ENCODE measurements at places on chromosomes 7 and 10. TPM values are rescaled to one million over a fixed set of nuclear protein-coding genes. Genes with fewer than 3 reads are reported as not detected.
A peak's percentile ranks its signal among the peaks of the same experiment; 100 is the strongest.

GRCh38 chr10:1374511-1375345 is 318.5 kb downstream of the WDR37 start:
- DNase-seq: no peak

GRCh38 chr10:59968705-59969104 is 62.3 kb upstream of the CCDC6 start:
- DNase-seq: no peak

- DNase-seq: no peak
Observed at GRCh38 chr7:81244224-81244623, 325.4 kb upstream of the SEMA3C start.

The ZNF680 gene
- total RNA-seq: 22.3 TPM

GRCh38 chr10:118045837-118046394 is 825 bp downstream of the RAB11FIP2 start:
- peak; percentile 57 for DNase-seq

DNA sequence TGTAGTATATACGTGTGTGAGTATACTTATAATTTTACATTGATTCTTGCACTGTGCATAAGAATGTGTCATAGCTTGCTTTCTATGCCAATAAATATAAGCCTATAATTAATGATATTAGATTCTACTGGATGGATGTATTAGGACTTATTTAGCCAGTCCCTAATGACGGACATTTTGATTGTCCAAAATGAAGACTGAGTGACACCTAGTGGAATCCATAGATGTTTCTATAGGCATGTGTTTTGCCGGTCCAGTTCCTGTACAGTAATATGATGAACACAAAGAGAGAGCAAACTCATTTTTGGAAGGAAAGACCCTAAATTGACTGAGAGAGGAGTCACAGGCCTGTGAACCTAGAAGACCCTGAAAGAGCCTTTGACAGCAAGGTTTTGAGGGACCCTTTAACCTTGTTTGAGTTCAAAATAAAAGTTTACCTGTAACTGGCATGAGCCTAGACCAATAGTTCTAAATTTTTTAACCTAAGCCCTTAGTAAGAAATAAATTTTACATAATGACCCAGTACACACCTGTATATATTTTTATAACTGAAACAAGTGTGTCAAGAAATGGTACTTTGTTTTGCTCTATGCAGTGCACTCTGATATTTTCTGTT is 42.4 kb upstream of the AGBL3 start:
- no peak for DNase-seq

The AMPH gene
- total RNA-seq: 1.5 TPM

DNA sequence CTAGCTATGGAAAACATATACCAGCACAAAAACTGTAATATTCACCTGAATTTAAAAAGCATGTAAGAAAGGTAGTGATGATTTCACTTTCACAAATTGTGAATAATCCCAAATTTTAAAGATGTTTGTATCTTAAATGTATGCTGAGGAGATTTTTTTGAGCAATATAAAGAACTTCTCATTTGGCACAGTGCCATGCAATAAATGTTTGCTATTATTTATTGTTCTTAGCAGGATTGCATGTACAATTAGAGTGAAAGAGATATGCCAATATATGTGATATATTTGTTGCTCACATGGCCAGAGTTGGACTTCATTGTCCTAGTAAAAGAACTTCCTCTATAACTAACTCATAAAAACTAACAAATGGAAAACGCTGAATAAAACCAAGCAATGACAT is 895.1 kb upstream of the KCND2 start:
- DNase-seq: no peak

The C7orf25 gene
- 5.9 TPM for total RNA-seq

- DNase-seq: no peak
Observed at GRCh38 chr10:26780793-26781601, 79.8 kb downstream of the ABI1 start.

The PLA2G12B gene
- not detected for total RNA-seq

The HTRA1 gene
- total RNA-seq: 432 TPM

The HOXA5 gene
- 0.40 TPM for total RNA-seq

- DNase-seq: no peak
Observed at GRCh38 chr10:84179059-84179710, 5.6 kb downstream of the GPR15LG start.

The TUBB8 gene
- not detected for total RNA-seq

DNA sequence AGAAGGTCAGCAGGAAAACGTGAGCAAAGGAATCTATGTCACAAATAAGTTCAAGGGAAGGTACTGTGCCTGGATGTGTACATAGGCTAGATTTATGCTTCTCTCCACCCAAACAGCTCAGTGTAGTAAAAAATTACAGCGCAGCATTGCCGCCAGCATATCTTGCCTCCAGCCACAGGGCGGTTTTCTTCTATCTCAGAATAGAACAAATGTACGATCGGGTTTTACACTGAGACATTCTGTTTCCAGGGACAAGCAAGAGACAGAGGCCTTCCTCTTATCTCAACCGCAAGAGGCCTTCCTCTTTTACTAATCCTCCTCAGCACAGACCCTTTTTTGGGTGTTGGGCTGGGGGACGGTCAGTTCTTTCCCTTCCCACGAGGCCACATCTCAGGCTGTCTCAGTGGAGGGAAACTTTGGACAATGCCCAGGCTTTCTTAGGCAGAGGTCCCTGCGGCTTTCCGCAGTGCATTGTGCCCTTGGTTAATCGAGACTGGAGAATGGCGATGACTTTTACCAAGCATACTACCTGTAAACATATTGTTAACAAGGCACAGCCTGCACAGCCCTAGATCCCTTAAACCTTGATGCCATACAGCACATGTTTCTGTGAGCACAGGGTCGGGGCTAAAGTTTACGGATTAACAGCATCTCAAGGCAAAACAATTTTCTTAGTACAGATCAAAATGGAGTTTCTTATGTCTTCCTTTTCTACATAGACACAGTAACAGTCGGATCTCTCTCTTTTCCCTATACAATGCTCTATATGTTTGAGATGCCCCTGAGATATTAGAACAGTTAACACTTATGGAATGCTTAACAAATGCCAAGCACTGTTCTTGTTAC is 11.6 kb upstream of the ABHD11 start:
- DNase-seq: no peak

DNA sequence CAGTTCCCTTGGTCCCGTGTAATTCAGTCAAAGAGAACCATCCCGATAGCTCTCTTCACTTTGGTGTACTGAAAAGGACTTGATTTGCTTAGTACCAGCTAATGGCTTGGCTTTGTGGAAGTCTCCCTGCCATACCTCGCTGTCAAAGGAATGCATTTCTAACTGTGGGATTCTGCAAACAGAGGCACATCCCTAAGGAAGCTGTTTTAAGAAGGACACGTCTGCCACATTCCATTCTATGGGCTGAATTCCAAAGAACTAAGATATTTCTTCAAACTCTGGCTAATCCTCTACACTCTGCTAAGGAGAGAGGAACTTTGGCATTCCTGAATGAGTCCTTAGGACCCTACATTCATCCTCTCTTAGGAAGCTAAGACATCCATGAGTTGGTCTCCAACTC is 327.9 kb downstream of the SFMBT2 start:
- no peak for DNase-seq

The NMT2 gene
- total RNA-seq: 30.3 TPM

DNA sequence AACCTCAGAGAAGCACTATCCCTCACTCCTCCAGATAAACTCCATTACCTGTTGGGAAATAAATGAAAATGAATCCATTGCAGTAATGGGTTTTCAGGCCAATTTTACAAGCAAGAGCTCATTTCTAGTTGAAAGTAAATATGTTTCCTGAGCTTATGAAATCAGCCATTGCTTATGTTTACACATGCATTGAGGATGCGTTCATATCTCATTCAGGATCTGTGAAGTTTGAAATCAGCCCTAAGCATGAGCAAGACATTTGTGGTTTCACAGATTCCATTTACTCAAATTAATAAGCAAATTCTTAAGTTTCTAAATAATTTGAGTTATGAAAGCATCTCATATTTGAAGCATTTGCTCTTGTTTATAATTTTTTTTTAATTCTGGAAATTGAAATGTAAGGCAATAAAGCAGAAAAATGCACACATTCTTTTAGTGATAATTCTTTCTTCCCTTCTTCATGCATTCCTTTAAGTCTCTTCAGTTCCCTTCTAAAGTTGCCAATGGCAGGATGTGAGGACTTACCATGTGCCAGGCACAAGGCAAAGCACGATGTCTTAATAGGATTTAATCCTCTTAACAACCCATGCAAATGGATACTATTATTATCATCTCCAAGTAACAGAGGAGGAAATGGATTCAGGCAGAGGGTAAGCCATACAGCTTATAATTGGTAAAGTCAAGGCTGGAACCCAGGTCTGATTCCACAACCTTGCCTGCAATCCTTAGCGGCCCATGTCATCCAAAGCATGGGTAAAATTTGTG is 35.0 kb upstream of the CTTNBP2 start:
- DNase-seq: no peak

The PRF1 gene
- total RNA-seq: 1.3 TPM

DNA sequence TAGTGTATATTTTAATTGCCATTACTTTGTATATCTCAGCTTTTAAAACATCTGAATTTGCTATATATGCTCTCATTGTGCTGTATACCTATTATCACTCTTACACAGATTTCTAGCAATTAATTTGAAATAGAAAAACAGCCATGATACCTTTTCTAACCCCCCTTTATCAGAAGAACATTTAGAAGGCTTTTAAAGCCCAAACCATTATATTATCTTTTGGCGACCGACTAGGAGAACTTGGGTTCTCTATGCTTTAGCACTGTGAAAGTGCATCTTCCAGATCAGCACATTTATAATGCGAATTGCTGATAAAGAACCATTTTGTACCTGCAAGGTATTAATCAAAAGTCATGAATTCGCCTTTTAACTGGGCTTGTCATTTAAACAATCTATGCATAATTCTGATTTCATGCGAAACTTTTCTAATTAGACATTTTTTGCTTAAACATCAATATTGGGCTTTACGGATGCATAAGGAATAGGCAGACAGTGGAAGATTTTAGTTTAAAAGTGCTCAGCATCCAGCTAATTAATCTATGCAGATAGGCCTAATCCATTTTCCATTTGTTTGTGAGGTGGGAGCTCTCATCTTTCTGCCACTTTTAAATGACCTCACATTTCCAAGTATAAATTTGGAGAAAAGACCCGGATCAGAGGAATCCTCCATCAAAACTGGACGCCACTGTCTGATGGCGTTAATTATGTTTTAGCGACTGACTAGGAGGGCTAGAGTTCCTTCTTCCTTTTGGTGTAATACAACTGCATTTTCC is 1.2 kb upstream of the MLLT10 start:
- DNase-seq: no peak

The MYL7 gene
- 1.5 TPM for total RNA-seq

The METTL27 gene
- 5.6 TPM for total RNA-seq

The FANK1 gene
- total RNA-seq: 27.0 TPM

DNA sequence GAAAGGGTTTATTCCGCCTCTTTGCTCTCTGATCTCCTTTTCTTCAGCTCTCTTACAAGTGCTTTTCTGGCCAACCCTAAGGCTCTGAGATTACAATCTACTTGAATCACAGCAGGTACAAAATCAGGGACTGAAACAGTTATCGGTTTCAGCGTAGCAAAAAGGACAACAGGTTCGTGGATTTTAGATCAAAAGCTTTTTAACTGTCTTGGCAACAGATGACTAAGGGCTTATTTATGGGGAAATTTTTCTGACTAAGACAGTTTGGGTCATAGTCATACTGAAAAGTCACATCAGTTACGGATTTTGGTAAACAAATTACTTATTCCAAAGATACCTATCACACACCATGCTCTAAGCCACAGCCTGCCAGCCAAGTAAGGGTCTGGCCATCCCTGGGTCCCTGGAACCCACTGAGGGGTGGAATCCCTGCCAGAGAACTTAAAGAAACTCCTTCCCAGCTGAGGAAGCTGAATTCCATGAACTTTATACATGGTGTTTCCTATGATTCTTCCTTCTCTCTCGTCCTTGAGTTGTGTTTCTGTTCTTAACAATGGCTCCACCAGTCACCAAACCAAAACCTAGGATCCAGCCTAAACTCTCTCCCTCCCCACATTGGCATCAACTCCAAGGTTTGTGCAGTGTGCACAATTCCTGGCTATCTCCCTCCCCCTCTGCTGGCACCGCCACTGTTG is 169.3 kb downstream of the FAM107B start:
- no peak for DNase-seq

The IDI2 gene
- not detected for total RNA-seq

GRCh38 chr10:28294809-28295208 is 8.1 kb downstream of the MPP7 start:
- no peak for DNase-seq

GRCh38 chr10:127556916-127557315 is 7.8 kb downstream of the NPS start:
- peak; percentile 55 for DNase-seq

The PPP1R17 gene
- not detected for total RNA-seq

DNA sequence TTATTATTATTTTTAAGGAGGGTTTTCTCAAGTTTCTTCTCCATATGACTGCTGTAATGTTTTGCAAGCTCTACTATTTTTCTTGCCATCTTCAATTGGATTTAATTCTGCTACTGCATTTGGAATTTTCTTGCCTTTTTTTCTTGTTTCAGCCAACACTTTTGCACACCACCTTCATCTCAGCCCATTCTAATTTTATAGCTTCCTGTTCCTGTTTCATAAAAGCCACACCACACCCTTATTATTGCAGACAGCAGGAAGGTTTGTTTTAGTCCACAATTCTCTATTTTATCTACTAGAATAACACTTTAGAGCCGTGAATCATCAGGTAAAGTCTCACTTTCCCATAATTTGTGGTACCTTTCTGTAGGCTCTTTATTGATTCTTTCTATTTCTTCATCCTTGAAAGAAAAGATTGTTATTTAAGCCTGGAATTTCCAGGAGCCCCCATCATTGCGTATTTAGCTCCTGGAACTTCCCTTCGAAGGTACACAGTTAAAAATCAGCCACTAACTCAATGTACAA is 209.3 kb upstream of the TBX20 start:
- DNase-seq: no peak

GRCh38 chr7:93178213-93178612 is 30.0 kb upstream of the SAMD9L start:
- DNase-seq: no peak

- no peak for DNase-seq
Observed at GRCh38 chr7:27305854-27306253, 63.3 kb downstream of the EVX1 start.

DNA sequence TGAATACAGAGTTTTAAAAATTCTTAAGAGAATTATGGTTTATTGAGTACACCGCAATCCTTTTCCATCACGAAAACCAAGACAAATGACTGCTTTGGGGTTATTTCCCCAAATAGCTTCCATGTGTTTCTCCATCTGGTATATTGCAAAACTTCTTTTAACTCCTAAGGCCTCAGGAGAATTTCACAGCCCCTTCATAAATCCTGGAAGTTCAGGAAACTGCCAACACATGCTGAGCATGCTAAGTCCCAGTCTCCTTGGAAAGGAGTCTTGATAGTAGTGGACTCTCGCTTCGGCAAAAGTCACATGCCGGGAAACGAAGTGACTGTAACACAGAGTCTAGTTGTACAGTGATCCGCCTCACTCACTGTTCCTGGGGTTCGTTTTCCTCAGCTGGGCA is 88.1 kb upstream of the RSU1 start:
- DNase-seq: no peak

GRCh38 chr7:111438369-111439289 is 123.7 kb downstream of the IMMP2L start:
- no peak for DNase-seq

DNA sequence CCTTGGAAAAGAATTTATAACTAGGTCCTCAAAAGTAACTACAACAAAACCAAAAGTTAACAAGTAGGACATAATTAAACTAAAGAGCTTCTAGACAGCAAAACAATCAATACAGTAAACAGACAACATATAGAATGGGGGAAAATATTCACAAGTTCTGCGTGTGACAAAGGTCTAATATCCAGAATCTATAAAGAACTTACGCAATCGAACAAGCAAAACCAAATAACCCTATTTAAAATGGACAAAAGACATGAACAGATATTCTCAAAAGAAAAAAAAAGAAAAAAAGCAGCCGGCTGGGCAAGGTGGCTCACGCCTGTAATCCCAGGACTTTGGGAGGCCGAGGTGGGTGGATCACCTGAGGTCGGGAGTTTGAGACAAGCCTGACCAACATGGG is 33.8 kb upstream of the AMPH start:
- no peak for DNase-seq
